Breast epithelium (tissue), 4 donors: ENCODE measurements at places on chromosomes 1 and 21.

- no peaks in the 10 kb centered on the region for H3K36me3 ChIP-seq
- no peaks in the 10 kb centered on the region for H3K4me1 ChIP-seq
- DNase-seq = no peak
Measured at GRCh38 chr1:114669562-114670082, at the start of gene DENND2C. TSS of gene DENND2C (minus strand) at chr1:114670049. CDS start at chr1:114625984, 44,065 bp downstream.

DNA sequence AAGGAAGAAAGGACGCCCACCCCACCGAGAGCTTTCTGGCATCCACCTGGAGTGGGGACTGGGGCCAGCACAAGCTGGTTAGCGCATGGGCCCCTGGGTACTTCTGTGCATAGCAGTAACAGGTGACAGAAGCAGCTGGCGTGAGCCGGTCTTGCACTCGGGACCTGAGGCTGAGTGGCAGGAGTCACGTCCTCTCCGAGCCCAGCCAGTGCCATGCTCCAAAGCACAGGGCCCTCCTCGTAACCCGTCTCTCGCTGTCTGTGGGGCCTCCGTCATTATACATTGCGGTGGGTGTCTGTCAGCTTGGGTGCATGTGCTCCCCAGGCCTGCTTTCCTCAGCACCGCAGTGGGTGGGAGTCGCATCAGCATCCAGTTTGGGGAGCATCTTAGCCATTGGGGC is 87.6 kb upstream of the VAMP3 start:
- H3K27ac ChIP-seq = no peak overlapping the region
- no peak overlapping the region for H3K4me3 ChIP-seq
- no peaks in the 10 kb centered on the region for H3K27me3 ChIP-seq

GRCh38 chr1:89894210-89895201 is 73.7 kb downstream of the LRRC8D start:
- H3K36me3 ChIP-seq = no peaks in the 10 kb centered on the region
- no peak for DNase-seq
- H3K27me3 ChIP-seq = no peaks in the 10 kb centered on the region
- no peak overlapping the region for H3K27ac ChIP-seq
- H3K4me3 ChIP-seq = no peak overlapping the region

DNA sequence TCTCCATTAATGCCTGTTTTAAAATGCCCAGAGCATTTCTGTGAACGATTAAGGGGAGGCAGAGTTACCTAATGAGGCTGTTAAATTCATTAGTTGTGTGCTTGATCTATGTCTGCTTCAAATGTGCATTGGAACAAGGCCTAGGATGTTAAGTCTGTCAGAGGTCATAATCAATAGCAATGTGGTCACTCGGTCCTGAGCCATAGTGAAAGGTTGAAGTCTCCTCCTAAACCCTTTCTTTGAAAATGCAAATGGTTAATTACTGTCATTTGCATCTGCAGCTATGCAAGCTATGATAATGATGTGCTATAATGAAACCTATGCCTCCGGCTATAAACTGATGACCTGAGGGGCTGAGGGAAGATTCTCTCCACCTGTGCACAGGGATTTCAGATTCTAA is 114.2 kb upstream of the NR5A2 start:
- H3K27ac ChIP-seq = no peak overlapping the region
- H3K27me3 ChIP-seq = no peaks in the 10 kb centered on the region

GRCh38 chr1:116290085-116290705 is 82.8 kb upstream of the ATP1A1 start:
- no peak overlapping the region for H3K4me3 ChIP-seq
- DNase-seq = no peak
- H3K27me3 ChIP-seq = no peaks in the 10 kb centered on the region
- no peaks in the 10 kb centered on the region for H3K4me1 ChIP-seq

- DNase-seq = no peak
- no peaks in the 10 kb centered on the region for H3K27me3 ChIP-seq
- no peaks in the 10 kb centered on the region for H3K4me1 ChIP-seq
- H3K36me3 ChIP-seq = no peaks in the 10 kb centered on the region
- no peak overlapping the region for H3K4me3 ChIP-seq
Measured at GRCh38 chr1:221637641-221638041, 104.2 kb downstream of the DUSP10 start.

- H3K27ac ChIP-seq = no peak overlapping the region
- peaks cover 5% of the 10 kb centered on the region for H3K4me1 ChIP-seq
- no peaks in the 10 kb centered on the region for H3K36me3 ChIP-seq
- H3K27me3 ChIP-seq = no peaks in the 10 kb centered on the region
Measured at GRCh38 chr21:29232530-29233255, 66.0 kb upstream of the BACH1 start.

DNA sequence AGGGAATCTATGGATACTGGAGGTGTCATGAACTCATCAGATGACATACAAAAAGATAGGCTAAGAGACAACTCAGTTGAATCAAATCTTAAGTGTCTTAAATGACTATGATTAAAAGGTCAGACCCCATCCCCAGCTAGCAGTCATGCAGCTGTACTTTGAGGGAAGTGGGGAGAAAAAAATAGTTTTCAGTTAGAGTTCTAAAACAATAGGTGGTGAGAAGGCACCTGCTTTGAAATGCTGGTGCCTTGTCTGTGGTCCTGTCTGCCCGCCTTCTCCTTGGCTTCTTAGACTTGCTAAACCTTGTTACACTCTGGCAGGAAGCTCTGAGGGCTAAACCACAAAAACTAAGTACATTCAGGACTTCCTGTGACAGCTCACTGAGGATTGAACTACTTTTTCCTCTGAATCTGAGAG is 15.3 kb downstream of the CD2 start:
- H3K4me3 ChIP-seq = no peak overlapping the region
- no peak overlapping the region for H3K27ac ChIP-seq
- H3K36me3 ChIP-seq = no peaks in the 10 kb centered on the region
- no peak for DNase-seq

DNA sequence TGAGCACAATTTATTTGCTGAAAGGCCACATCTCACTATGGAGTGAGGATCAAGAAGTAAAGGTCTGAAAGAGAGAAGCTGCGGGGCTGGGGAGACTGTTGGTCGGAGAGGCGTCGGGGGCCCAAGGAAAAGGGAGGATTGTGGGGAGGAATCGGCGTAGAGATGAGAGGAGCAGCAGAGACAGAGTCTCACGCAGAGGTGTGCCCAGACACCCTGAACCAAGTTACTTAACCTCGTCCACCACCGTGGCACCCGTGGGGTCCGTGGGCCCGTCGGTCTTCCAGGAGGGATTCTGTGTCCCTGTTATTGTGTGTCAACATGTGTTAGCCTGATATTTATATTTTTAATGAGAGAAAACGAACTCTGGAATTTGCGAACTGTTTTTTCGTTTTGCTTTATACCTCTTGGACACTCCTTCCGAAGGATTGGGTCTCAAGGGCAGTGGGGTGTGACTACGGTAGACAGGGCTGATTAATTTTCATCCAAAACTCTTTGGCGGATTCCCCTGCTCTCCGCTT is 3.8 kb upstream of the NBPF1 start:
- H3K27ac ChIP-seq = no peak overlapping the region
- peaks cover 3% of the 10 kb centered on the region for H3K4me1 ChIP-seq
- no peaks in the 10 kb centered on the region for H3K27me3 ChIP-seq
- no peaks in the 10 kb centered on the region for H3K36me3 ChIP-seq
- H3K4me3 ChIP-seq = no peak overlapping the region

DNA sequence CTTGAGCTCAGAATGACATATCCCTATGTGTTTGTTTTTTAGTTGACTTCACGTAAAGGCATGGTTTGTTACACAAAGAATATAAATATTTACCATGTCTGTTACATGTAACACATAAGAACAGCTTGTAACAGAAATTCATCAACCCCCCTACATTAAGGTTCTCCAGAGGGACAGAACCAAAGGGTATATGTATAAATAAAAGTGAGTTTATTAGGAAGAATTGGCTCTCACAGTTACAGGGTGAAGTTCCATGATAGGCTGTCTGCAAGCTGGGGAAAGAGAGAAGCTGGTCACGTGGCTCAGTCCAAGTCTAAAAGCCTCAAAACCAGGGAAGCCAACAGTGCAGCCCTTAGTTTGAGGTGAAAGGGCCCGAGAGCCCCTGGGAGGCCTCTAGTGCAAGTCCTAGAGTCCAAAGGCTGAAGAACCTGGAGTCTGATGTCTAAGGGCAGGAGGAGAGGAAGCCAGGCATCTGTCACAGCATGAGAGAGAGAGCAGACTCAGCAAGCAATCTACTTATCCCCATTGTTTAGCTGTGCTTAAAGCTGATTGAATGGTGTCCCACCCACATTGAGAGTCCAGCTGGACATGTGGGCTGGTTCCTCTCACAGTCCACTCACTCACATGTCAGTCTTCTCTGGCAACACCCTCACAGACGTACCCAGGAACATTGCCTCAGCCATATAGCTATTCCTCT is 15.8 kb downstream of the THRAP3 start:
- H3K27ac ChIP-seq = peak overlapping the region; percentile 41
- H3K27me3 ChIP-seq = no peaks in the 10 kb centered on the region
- no peaks in the 10 kb centered on the region for H3K4me1 ChIP-seq
- no peaks in the 10 kb centered on the region for H3K36me3 ChIP-seq
